ENCODE measurements at places on chromosomes 11 and 22.
A peak's percentile ranks its signal among the peaks of the same experiment; 100 is the strongest.

DNA sequence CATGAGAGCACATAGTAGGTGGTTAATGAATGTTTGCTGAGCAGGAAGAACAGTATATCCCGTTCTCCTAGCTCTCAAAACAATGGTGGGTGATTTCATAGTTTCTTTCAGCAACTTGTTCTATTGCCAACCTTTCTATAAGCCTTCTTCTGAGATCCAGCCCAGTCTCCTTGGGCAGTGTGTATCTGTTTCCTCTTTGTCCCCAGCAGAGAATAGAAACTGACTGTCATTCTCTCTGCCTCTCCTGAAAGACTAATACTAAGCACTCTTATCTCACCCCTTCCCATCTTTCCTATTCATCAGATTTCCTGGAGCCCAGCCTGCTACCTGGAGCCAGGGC, 272.9 kb downstream of the ST3GAL4 start:
- DNase-seq, result no peak

DNA sequence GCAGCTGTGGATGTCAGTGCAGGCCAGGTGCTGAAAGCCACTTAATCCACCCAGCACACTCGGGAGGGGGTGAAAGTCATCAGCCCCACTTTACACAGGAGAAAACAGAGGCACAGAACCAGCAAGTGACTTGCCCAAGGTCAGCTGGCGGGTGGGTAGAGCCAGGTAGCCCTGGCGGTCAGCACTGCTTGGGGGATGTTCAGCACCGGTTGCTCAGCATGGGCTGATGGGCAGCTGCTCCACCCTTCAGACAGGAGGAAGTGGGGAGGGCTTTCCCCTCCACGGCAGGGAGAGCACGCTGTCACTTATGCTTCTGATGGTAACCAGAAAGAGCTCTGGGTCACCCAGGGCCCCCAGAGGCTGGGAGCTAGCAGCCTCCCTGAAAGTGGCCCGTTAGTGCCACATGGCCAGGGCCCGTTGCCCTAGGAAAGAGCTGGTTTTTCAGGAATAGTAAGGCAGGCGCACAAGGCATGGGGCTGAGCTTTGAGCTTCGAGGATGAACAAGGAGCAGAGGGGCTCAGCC, 417.9 kb downstream of the CTTN start:
- DNase-seq, result no peak

GRCh38 chr11:118621071-118621783, 13.8 kb downstream of the PHLDB1 start:
- no peak for DNase-seq

DNA sequence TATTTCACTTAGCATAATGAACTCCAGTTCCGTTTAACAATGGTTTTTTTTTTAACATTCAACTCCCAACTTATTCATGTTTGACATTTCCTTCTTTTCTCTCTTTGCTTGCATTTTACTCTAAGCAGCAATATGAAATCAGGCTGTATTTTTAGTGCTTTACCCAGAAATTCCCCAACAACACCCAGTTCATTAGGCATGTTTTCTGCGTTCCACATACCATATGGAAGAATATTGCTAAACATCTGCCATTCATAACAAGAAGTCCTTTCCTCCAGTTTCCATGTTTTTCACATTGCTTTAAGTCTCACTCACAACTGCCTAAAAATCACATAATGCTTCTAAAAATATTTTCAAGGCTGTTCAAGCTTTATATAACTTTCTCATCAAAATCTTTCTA, 45.8 kb downstream of the PLAAT5 start:
- no peak for DNase-seq

GRCh38 chr11:47161134-47161854, 15.4 kb downstream of the ARFGAP2 start:
- DNase-seq, result peak; percentile 30

DNA sequence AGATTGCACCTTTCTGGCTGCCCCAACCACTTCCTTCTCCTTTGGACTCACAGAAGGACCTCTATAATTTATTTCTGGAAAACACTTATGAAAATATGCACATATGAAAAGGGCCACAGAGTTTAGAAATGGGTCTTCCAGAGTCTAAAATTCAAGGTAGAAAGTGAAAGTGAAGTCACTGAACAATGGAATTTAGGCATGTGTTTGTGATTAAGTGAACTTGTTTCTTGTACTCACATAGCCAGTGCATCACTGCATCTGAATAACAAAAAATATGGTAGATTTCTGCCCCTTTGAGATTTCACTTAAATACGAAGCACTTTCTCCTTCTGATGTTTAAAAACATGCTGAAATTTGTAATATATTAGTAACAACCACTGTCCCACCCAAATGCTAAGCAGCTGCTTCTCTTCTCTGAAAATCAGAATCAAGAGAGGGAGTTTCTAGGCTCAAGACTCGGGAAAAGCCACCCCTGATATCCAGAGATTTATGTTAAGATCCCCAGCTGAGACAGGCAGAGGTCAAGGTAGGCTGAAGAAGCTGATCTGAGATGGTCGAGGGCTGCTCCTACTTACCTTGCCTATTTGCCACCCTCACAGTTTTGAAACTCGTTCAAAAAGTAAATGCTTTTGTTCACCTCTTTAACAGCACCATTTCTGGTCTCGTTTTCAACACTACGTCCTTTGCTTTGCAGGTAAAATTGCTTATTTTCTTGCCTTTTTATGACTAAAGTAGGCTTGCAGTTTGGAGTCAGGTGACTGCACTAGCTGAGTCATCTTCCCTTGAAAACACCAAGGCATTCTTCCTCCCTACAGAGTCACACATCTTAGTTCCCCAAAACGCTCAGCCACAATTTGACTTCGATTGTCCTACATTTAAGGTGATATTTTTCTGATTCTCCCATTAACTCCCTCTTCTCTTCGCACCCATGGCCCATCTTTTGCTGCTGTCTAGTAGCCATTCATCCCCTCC, at the start of gene XKR3:
Gene XKR3, minus strand, starts transcription at position 696 of the 972 bp plus-strand sequence. CDS start 17,338 bp downstream, outside the sequence.
- no peak for DNase-seq

DNA sequence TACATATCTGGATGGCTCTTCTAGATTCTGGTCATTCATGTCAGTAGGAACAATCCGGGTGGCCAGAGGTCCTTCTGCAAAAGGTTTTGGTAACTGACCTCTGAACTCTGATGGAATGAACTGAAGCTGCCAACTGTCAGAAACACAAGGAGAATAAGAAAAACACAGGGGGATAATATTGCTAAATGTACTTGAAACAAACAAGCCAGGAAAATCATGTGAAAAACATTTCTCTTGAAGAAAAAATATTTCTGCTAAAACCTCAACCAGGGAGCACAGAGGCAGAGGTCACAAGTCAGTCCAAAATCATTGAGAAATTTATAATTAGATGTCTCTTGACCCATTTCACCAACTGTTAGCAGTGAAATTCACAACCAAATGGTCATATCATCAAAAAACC, 35.2 kb downstream of the ALG9 start:
- no peak for DNase-seq

GRCh38 chr11:40819230-40819629, 640.2 kb downstream of the LRRC4C start:
- no peak for DNase-seq

DNA sequence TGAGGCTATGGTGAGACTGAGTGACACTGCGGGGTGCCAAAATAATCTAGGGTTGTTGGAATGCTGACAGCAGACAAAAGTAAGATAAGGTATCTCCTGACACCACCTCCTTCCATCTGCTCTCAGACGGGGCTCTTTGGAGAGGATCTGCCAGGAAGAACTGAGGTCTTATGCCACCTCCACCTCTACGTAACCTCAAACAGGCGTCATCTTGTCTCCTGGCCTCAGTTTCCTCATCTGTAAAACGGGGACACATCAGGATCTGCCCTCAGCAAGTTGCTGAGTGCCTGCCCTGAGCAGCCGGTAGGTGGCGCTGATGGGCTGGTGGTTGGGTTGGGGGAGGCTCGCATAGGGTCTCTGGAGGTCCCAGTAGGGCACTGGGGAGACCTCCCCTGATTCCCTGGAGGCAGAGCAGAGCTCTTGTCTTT, 1.7 kb upstream of the MYEOV start:
- no peak for DNase-seq

Measured in stimulated activated CD8-positive, alpha-beta memory T cell treated with anti-CD3 and anti-CD28 coated beads, Interleukin-15, amount 100 ng/mL, for 48 hours (primary cell).